ENCODE measurements at places on chromosomes 3 and 15.

GRCh38 chr15:28984421-28985315, 98.9 kb downstream of the APBA2 start:
- DNase-seq, result no peak

DNA sequence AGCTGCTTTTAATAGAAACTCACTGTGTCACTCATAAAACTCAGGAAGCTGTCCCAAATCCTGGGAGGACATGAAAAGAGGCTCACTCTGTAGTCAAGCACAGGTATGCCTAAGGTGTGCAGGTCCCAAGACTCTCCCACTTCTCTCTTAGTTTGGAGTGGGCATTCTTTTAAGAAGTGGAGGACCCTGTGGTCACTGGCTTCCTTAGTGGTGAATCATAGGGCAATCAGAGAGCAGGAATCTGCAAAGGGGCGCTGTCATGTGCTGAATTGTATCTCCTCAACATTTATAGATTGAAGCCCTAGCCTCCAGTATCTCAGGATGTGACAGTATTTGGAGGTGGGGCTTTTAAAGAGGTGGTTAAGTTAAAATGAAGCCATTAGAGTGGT, 47.2 kb upstream of the ZBTB38 start:
- DNase-seq, result no peak

- DNase-seq, result no peak
Observed at GRCh38 chr15:31385736-31386135, 59.1 kb downstream of the KLF13 start.

- no peak for DNase-seq
Observed at GRCh38 chr3:188533612-188534357, 379.8 kb downstream of the LPP start.

- no peak for DNase-seq
Observed at GRCh38 chr15:45719490-45719889, 84.7 kb downstream of the SQOR start.

GRCh38 chr15:60975952-60976351, 253.2 kb downstream of the RORA start:
- no peak for DNase-seq

DNA sequence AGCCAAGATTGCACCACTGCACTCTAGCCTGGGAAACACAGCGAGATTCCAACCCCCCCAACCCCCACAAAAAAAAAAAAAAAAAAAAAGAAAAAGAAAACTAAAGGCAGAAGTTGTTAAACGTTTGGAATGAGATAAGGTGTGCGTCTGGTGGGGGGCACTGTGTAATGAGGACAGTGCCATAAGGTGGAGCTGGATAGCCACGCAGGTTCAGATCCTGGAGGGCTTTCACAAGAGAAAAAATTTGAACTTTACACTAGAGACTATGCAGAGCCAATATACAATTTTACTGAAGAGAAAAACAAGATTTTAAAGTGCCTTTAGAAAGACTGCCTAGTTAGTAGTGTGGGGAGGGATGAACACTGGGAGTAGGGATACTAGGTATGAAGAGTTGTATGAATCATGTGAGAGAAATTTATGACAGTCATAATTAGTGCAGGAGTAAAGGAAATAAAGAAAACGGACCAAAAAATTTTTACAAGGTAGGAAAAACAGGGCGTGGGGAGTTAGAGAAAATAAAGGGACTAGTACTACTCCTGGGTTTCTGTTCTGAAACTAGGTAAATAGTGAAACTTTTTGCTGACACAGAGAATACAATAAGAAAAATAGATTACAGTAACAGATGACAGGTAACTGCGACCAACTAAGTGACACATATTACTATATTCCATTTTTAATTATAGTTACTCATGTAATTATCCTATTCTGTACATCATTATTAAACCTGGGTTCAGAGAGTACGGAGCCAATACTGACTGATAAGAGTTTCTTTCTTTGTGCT, 108.1 kb downstream of the PEAK1 start:
- DNase-seq, result no peak

DNA sequence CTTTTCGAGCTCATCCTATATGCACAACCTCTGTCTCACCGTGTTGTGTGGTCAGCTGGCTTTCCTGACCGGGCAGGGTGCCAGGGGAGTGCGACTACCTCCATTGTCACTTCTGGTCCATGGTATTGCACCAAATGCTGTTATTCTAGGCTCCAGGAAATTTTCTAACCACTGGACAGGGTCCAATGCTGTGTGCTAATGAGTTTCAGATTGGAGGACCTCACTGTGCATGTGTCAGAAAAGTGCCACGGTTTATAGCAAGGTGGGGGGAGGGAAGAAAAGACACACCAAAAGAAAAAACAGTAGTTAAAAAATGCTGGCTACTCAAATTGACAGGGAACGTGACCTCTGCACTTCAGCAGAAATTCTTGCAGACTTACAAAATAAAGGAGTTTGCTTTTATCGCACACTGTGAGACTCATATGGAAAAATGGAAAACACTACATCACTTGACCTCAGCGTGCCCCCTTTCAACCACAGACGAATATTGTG, 480.1 kb downstream of the FOXP1 start:
- DNase-seq, result peak; percentile 7

- no peak for DNase-seq
Observed at GRCh38 chr15:101543926-101544612, 54.6 kb upstream of the PCSK6 start.

- no peak for DNase-seq
Observed at GRCh38 chr3:116112696-116113095, 332.6 kb downstream of the LSAMP start.

- DNase-seq, result peak; percentile 32
Observed at GRCh38 chr15:36265422-36265821, 314.0 kb upstream of the CDIN1 start.

DNA sequence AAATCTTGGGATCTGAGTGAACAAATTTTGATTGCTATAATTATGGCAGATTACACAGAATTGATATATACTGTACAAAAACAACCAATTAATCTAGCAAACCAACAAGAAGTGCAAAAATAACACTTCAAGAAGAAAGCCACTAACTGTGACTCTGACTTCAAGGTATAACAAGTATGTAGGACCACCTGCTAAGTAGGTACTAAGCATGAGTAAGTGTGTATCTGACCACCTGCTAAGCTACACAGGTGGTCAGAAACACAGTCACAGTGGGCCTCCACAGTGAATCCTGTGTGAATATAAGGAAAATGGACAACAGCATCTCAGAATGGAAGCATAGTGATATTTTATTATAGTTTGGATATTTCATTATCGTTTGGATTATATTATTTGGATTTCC, 14.8 kb upstream of the PLSCR4 start:
- no peak for DNase-seq

Measured in NCI-H345 (cell line).